ENCODE measurements at places on chromosomes 6 and 20.

DNA sequence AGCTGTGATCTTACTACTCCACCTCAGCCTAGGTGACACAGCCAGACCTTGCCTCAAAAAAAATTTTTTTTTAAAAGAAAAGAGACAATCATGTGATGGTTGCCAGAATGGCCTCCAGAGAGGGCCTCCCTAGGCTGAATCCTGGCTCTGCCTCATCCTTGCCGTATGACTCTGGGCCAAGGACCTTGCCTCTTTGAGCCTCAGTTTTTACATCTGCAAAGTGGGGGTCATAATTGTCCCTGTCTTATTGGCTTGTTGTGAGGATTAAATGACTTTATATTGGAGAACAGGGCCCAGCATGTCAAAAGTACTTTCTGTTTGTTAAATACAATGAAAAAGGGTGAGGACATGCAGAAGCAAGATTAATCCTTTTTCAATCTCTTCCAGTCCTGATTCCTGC, 14.4 kb downstream of the SRXN1 start:
- DNase-seq, result no peak

DNA sequence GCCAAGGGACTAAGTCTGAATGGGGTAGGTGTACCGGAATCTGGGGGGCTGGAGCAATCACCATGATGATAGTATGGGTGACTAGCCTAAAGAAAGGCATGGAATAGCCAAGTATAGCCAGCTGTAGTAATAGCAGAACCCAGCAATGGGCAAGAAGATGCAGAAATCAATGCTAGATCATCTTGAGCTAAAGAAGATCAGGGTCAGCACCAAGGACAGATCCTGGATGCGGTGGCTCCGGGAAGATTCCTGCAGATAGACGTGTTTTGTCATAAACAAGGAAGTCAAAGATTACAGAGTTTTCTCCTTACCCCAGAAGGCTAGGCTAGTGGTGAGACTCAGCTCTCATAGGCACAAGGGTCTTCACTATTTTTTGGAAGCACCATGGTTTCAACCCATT, 561.6 kb upstream of the CHD6 start:
- no peak for DNase-seq

- DNase-seq, result no peak
Measured at GRCh38 chr6:47810885-47811284, 29.1 kb downstream of the OPN5 start.

GRCh38 chr20:25223179-25223661, 24.7 kb upstream of the PYGB start:
- no peak for DNase-seq

GRCh38 chr6:44409207-44409794, 21.8 kb downstream of the CDC5L start:
- no peak for DNase-seq

- no peak for DNase-seq
Measured at GRCh38 chr6:31829633-31830283, 2.2 kb downstream of the HSPA1B start.

- DNase-seq, result no peak
Measured at GRCh38 chr6:154752022-154752421, 18.8 kb downstream of the SCAF8 start.

- DNase-seq, result no peak
Measured at GRCh38 chr6:130923350-130923749, 96.1 kb downstream of the SMLR1 start.

- DNase-seq, result no peak
Measured at GRCh38 chr20:36883977-36884535, 8.1 kb downstream of the TLDC2 start.

- no peak for DNase-seq
Measured at GRCh38 chr20:63194007-63194796, 21.7 kb downstream of the YTHDF1 start.

GRCh38 chr6:134097114-134097707, 44.8 kb upstream of the SLC2A12 start:
- DNase-seq, result peak; percentile 79

DNA sequence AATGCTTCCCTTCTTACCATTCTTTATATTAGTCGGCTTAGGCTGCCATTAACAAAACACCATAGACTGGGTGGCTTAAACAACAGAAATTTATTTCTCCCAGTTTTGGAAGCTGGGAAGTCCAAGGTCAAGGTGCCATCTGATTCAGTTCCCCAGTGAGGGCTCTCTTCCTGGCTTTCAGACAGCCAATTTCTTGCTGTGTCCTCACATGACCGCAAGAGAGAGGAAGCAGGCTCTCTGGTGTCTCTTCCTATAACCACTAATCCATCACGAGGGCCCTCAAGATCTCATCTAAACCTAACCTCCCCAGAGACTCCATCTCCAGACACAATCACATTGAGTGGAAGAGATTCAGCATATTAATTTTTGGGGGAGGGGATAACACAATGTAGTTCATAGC, 193.0 kb upstream of the SGK1 start:
- DNase-seq, result no peak

DNA sequence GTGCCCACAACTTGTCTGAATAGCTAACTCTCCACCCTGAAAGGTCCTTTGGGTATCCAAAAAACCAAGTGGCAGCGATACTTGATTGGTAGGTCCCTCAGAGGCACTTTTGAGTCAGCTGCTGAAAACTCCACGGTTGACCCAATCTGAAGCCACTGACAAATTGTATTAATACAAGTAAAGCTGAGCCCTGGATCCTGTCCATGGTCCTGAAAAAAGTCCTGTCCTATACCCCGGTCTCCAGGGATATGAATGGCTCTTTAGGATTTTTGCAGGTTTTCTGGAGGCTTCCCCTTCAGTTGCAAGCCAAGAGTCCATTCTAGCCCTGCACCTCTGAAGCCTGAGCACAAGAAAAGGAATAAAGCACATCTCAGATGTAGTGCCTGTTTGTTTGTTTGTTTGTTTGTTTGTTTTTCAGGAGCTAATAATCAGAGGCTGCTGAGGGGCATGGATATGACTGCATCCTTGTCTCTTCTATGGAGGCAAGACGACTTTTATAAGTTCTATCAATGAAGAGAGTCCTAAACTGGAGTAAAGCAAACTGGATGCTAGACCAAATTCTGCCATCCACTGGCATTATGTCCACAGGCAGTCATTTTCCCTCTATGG, 1.7 kb upstream of the SLC12A5 start:
- DNase-seq, result peak; percentile 65

DNA sequence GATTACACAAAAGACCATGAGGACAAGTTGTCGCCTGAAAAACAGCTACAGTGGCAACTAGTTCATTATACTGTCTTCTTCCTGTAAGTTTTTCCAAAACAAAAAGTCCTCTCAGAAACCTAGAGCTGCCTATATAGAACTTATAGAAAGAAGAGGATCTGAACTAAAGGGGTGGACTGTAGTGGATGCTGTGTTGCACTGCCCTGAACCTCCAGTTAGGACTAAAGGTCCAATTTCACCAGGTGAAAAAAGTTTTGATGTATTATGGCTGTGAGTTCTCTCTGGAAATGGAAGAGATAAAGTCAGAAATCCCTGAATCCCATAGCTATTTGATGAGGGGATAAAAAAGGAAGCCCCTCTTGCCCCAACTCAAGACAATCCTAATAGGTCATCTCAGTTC, 56.6 kb upstream of the TSHZ2 start:
- DNase-seq, result no peak

- no peak for DNase-seq
Measured at GRCh38 chr20:41462372-41463161, 95.9 kb upstream of the EMILIN3 start.

GRCh38 chr6:35238843-35239289, 20.7 kb upstream of the ZNF76 start:
- no peak for DNase-seq

- no peak for DNase-seq
Measured at GRCh38 chr6:35312807-35313206, 15.2 kb downstream of the DEF6 start.

DNA sequence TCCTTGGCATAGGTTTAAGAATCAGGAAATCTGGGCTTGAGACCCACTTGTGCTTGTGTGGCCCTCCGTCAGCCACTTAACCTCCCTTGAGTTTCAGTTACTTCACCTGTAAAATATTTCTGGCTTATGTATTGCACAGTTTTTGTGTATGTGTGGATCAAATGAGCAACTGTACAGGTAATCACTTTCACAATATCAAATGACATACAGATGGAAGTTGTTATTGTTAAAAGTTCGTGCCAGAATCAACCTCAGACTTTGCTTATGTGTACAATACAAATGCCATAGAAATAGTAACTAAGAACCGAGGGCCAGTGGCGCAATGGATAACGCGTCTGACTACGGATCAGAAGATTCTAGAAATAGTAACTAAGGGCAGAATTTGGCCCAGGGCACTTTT, 65.6 kb upstream of the KIF13A start:
- DNase-seq, result no peak

DNA sequence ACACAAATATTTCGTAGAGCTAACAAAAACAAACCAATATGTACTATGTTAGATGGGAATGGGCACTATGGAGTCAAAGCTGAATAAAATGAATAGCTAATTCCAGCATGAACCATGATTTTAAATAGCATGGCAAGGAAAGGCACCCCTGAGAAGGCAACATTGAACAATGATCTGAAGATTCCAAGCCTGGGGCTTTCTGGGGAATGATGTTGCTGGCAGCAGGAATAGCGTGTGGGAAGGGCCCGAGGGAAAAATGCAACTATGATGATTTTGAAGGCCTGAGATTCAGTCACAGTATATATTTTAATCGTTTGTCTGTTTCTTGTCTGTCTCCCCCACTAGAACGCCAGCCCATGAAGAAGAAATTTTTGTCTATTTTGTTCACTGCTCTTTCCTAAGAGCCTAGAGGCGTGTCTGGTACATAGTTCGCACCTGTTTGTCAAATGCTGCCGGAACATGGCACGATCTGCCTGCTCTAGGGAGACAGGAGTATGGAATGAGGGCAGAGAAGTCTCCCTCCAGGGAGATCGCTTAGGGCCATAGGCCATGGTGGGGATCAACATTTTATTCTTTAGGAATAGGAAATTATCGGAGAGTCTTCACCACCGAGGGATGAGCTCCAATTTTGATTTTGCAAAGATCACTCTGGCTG, 84.8 kb upstream of the EYA2 start:
- DNase-seq, result no peak

DNA sequence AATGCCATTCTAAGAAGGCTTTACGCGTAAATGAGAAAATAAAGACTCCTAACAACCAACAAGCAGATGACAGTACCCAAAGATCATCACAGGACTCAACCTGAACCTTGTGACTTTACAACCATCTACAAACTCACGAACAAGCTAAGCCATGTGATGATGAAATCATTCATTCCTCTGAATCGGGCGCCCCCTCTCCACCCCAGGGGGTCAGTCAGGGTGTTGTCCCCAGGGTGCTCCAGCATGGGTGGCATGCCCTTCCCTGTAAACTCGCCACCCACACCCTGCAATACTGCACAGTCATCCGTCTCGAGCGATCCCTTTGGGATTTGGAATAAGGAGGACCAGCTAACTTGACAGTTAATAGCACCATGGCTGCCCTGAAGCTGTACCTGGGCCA, 12.6 kb downstream of the SERPINB6 start:
- no peak for DNase-seq

DNA sequence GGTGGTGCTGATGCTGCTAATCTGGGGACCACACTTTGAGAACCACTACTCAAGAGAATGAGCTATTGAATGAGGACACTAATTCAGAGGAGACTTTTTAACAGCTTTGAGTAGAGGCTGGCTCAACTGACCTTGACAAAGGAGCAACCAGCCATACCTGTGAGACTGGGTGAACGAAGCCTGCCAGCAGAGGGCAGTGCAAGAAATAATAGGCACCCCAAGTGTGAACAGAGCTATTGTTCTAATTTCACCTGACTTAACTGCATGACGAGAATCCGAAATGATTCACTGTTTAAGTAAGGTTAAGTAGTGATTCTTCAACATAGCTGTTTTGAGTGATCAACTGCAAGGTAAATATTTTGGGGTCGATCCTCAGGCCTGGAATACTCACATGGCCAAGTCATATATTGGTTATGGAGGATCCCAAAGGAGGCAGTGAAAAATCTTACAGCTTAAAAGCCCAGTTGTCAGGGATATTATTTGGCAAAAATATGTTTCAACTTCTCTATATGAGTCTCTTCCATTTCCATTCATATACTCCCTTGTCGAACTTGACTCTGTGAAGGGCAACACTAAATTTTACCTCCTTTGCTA, 550.5 kb upstream of the MARCKS start:
- peak; percentile 58 for DNase-seq

DNA sequence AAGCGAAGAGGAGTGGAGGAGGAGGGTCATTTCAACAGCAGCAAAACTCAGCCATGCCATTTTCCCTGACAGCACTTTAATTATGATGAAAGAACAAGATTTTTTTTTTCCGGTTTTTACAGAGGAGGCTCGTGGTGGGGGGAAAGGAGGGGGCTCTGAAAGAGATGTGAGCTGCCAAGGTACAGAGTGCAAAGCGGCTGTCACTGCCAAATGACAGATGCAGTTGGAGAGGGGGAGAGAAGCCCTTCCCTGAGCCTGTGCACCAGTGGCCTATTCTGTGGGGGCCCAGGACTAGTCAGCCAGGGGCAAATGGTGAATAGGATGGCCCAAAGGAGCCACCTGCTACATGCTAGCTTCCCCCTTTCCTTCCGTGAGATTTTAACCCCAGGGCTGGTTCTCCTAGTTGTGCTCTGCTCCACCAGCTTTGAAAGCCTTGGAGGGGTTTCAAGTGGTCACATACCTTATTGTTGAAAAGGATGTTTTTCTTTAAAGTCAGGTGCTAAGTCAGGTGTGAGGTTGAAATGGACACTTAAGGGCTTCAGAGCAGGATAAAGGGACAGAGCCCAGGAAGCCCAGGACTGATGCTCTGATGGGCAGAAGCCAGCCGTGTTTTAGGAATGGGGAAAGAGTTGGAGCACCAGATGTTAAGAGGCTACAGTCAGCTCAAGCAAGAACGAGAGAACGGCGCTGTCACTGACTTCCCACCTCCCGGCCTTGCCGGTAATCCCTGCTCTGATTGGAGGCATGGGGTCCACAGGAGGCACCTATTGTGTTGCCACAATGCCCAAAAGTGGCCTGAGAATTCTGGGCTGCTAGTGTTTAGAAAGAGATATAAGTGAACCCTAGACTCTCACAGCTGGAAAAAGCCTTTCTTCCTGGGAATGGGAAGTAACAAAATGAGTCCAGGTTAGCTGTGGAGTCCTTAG, 24.8 kb downstream of the GNAS start:
- DNase-seq, result no peak

DNA sequence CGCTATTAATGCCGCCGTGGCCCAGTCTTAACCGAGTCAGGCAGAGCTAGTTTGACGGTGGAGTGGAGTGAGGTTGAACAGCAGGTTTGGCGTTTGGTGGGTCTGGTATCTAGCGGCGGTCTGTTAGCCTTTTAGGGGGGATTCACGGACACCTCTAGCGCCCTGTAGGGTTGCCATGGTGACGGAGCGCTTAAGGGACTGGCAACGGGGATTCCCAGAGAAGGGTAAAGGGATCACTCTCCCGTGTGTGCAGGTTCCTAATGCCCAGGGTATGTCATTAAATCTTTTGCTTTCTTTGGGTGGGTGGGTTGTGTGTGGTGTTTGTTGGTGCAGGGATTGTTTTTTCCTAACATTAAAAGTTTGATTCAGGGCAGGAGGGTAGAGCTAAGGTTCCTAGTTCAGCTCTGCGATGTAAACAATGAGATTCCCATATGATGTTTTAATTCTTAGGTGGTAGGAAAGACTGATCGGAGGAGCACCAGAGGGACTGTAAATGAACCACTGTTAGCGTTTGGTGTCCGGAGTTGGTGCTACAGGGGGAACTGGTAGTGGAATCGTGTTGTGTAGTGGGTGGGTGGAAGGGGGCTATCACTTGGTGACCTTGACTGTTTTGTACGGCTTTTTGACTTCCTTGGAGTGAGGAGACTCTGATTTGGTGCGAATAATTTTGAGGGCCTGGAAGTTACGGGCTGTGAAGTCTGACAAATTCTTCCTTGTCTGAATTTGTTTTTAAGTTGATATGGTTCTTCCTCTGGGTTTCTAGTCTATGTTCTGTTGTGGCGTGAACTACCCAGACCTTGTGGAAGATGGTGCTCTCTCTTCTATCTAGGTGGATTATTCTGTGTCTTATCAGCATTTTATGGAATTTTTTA, 5.0 kb downstream of the BRD2 start:
- peak; percentile 57 for DNase-seq
